ENCODE measurements at places on chromosomes 4 and X.

DNA sequence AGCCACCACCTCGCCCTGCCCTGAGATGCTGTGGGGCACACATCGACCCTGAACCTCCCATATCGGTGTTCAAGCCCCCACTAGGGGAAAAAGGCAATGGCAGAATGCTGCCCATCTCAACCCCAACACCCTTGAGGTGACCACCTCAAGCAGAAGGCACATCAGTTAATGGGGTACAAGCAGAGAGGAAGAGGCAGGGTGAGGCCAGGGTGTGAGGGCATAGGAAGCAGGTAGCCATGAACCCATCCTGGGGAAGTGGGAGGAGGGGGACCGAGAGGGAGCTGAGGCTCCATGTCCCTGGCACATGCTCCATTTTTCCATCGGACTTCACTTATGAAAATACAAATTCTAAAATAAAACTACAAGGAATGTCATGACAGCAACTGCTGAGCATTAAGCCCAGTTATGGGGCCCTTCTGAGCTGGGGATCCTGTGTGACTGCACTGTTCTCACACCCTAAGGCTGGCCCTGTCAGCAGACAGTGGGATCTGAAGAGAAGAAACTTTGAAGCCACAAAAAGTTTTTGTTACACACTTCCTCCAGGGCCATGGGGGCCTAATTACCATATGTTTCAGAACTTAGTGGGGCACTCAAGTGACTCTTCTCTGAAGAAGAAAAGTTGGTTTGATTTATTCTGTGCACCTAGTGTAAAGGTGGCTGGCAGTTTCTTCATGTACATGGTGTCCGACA lies 68.2 kb upstream of the FAM241A start:
- DNase-seq = no peak

DNA sequence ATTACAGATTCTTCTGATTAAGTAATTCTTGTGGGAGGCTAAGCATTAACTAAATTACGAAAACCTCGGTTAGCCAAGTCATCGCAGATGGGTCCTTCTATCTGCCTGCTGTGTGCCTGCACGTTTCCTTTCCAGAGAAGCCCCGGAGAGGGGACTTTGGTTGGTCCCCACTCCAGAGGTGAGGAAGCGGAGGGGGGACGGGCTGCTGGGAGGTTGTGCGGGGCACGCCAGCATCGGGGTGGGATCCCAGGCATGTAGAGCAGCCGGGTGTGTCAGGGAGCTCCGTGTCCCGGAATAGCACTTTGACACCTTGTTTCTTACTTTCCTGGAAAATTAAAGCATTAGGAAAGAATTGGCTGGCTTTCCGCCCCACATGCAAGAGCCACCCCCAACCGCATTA lies 26.6 kb downstream of the PIGG start:
- DNase-seq = no peak

GRCh38 chr4:140754918-140755773 lies 1.0 kb downstream of the TBC1D9 start:
- no peak for DNase-seq

DNA sequence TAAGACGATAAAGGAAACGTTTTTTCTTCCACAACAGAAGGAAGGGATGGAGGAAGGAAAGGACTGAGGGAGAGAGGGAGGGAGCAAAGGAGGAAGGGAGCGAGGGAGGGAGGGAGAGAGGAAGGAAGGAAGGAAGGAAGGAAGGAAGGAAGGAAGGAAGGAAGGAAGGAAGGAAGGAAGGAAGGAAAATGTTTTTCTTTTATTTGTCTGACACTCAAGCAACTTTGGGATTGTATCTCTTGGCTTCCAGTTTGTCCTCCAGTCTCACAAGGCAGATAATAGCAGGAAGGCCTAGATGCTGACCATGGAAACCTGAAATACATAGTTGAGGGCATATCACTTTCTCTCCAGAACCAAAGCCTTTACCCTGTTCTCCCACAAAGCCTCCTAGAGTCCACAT lies 226.7 kb downstream of the ZNF674 start:
- no peak for DNase-seq

- no peak for DNase-seq
Observed at GRCh38 chrX:149230689-149231088, 274.4 kb downstream of the IDS start.

GRCh38 chr4:139556071-139556723 lies at the start of gene SETD7:
Gene SETD7, minus strand, starts transcription at chr4:139556219. Its CDS starts 82 bp downstream, at chr4:139556137.
- DNase-seq = peak; percentile 42

DNA sequence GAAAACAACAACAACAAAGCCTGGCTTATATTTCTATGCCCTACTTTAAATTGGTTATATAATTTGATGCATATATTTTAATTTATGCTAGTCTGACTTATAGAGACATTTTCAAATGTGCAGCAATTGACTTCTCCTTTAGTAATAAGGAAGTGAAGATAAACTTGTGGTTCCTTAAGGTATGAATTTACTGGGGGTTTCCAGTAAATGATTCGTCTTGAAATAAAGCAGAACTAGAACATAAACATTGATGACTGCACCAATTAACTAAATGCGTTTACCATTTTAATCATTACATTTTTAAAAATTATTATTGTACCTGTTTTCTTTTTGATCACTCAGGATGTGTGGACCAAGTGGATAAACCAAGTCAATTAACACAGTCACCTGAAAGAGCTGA lies 99.6 kb upstream of the CCSER1 start:
- DNase-seq = no peak

DNA sequence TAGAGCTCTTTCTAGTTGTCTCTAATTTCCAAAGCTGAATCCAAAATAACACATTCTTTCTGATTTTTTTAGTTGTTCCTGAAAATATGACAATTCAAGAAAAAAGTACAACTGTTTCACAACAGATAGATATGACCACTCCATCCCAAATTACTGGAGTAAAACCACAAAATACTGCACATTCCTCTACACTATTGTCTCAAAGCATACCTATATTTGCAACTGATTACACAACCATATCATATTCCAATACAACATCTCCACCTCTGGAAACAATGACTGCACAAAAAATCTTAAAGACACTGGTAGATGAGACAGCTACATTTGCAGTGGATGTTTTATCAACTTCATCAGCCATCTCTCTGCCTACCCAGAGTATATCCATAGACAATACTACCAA lies 43.6 kb downstream of the ADGRG4 start:
- no peak for DNase-seq

DNA sequence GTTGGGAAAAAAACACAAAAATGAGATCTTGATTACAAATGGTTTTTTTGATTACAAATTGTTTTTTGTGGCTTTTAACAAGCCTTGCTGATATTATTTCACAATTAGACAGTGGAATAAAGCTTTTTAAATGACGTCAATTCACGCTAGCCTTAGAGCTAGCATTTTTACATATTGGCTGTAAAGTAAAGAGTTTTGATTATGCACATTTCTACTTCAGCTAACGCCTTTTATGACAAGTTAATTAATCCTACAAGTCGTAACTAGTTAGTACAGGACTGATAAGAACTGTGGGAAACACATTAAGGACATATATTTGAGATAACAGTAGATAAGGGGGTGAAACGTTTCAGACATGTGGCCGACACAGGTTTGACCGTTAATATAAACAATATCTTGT lies 95.7 kb upstream of the ATXN3L start:
- no peak for DNase-seq

DNA sequence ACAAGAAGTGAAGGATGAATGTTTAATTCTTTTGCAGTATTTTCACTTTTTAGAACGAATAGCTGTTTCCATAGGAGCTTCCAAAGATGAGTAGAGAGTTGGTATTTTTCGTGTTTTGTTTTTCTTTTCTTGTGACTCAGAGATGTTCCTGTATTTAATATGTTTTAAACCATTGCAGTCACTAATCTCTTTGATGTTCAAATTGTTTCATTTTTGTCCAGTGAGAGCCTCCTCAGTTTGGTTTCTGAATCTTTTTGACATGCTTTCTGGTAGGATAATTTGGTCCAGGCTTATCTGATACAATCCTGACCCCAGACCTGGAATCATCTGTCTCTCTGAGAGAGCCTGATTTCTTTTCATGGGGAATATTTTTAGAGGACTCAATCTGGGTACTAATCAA lies 41.6 kb downstream of the BEX3 start:
- no peak for DNase-seq

DNA sequence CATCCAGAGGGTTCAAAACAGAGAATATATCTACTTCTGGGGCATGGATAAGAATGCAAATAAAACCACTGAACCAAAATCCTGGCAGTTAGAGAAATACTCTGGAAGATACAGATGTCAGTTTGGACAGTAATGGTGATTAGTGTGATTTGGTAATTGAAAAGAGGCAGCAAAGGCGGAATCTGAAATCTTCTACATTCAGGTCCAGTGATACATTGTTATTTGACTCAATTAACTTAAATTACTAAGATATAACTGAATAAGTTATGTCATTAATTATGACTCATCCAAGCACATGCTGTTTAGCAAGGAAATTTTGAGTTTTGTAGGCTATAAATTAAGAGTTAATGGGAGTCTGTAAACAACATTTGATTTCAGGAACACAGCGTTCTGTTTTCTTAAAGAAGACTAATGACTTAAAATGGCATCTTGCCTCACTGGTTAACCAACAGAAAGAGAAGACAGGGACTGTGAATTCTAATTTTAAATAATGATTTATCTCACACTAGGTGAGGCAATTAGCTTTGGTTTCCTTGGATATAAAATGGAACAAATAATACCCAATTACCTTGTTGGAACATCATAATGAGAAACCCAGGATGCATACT lies 937.1 kb downstream of the PDHA2 start:
- no peak for DNase-seq

- no peak for DNase-seq
Observed at GRCh38 chr4:26124753-26125321, 196.0 kb upstream of the RBPJ start.

GRCh38 chrX:33970028-33970967 lies 161.8 kb downstream of the FAM47A start:
- no peak for DNase-seq

DNA sequence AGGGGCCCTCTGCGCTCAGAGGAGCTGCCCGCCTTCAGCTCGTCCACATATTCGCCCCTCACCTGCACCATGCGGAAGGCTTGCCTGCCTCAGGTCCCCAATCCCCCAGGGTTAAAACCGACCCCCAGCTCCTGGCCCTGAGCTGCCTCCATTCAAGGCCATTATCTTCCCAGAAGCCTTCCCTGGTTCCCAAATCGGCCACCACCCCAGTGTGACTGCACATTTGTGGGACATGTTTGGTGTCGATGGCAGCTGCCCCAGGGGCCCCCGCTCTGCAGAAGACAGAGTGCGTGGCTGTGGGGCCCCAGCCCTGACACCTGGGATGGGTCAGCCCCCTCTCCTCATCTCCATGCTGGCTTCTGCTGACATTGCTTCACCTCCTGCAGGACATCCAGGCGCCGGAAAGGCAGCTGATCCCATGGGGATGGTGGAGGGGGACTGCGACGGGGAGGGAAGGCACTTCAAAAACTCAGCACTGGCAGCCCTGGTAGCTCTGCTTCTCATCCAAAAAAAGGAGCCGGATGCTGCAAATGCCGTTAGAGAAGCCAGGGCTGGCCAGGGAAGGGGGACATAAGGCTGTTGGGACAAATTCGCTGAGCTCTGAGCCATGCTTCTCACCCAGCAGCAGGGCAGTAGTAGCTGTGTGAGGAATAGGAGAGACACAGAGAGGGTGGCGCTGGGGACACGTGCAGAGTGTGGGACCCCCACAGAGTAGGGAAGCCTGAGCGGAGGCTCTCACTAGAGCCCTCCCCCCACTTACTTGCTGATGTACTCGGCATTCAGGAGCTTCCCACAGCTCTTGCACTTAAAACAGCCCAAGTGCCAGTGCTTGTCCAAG lies 78.5 kb downstream of the ABLIM2 start:
- no peak for DNase-seq

GRCh38 chr4:107018344-107018735 lies 17.8 kb downstream of the DKK2 start:
- no peak for DNase-seq

DNA sequence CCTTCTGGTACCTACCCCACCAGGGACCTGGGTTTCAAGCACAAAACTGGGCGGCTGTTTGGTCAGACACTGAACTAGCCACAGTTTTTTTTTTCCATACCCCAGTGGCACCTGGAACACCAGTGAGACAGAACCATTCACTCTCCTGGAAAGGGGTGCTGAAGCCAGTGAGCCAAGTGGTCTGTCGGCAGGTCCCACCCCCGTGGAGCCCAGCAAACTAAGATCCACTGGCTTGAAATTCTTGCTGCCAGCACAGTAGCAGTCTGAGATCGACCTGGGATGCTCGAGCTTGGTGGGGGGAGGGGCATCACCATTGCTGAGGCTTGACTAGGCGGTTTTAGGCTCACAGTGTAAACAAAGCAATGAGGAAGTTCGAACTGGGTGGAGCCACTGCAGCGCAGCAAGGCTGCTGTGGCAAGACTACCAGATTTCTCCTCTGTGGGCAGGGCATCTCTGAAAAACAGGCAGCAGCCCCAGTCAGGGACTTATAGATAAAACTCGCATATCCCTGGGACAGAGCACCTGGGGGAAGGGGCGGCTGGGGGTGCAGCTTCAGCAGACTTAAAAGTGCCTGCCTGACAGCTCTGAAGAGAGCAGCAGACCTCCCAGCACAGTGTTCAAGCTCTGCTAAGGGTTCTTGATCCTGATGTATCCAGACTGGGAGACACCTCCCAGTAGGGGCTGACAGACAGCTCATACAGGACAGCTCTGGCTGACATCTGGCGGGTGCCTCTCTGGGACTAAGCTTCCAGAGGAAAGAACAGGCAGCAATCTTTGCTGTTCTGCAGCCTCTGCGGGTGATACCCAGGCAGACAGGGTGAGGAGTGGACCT lies 223.0 kb downstream of the COX18 start:
- DNase-seq = no peak

DNA sequence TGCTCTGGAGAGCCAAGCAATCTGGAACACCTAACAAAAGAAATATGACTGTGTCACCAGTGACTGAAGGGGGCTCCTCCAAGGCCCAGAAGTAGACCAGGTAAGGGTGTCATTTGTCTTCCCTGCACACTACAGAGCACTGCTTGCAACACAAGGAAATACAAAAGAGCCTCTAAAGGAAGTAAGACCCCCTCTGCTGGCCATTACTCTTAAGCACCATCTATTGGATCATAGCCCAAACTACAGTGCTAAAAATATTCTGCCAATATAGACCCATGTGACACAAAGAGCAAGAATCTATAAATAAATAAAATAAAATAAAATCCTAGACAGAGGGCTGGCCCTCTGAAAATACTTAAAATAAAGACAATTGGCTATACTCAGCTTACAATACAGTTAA lies 528.7 kb downstream of the TMA16 start:
- DNase-seq = no peak

- DNase-seq = no peak
Observed at GRCh38 chrX:79721234-79721633, 293.3 kb upstream of the TBX22 start.

DNA sequence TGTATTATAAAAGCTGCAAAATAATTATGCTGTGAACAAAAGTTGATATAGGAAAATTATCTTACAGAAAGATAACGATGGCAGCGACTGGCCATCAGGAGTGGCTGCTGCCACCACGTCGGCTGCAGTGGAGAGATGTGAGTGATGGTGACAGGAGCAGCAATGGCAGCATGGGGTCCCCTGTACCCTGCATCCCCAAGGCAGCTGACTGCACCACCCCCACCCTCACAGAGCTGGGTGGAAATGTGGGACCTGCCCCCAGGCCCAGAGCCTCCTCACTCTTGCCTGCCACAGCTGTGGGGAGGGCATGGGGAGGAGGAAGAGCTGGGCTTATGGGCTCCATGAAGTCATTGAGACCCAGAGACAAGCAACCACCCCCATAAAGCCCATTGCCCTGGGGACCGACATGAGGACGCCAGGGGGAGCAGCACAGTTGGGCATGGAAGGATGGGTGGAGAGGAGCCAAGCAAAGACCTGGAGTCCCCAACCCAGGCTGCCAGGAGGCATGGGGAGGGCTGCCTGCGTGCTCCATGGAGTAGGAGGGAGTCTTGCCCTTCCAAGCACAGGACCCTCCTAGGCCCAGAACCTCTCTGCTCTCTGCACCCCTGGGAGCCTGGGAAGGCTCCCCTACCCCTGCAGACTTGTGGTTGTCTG lies 1090.5 kb downstream of the PCDH18 start:
- no peak for DNase-seq
